ENCODE measurements at places on chromosomes 2 and 18.

- DNase-seq: no peak
Observed at GRCh38 chr2:144230448-144231085, 289.4 kb downstream of the ZEB2 start.

DNA sequence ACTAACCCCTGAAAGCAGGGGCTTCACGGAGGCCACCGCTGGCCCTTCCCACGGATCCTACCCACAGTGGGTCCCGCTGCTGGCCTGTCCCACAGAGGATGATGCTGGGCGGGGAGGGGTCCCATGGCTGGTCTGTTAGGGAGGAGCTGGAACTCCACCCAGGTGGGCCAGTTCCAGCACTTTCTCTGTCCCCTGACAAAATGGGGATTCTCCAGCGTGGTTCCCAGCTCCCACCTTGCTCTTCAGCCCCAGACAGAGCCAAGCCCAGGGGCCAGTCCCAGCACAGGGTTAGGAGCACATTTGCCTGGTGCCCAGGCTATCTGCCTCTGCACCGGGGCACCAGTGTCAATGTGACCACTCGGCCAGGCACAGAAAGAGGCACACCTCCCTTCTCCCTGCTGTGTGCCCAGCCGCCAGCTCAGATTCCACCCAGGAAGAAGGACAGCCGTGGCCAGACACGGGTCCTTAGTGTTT is 50.0 kb downstream of the ANKMY1 start:
- DNase-seq: no peak

- no peak for DNase-seq
Observed at GRCh38 chr2:41364842-41365241, 683.0 kb upstream of the PKDCC start.

- DNase-seq: no peak
Observed at GRCh38 chr2:101998896-101999789, 7.4 kb downstream of the IL1R2 start.

GRCh38 chr2:43034242-43034619 is 192.2 kb downstream of the ZFP36L2 start:
- DNase-seq: no peak

GRCh38 chr2:18719978-18720775 is 130.8 kb upstream of the NT5C1B start:
- no peak for DNase-seq

GRCh38 chr2:176325732-176326131 is 56.5 kb downstream of the MTX2 start:
- DNase-seq: no peak

DNA sequence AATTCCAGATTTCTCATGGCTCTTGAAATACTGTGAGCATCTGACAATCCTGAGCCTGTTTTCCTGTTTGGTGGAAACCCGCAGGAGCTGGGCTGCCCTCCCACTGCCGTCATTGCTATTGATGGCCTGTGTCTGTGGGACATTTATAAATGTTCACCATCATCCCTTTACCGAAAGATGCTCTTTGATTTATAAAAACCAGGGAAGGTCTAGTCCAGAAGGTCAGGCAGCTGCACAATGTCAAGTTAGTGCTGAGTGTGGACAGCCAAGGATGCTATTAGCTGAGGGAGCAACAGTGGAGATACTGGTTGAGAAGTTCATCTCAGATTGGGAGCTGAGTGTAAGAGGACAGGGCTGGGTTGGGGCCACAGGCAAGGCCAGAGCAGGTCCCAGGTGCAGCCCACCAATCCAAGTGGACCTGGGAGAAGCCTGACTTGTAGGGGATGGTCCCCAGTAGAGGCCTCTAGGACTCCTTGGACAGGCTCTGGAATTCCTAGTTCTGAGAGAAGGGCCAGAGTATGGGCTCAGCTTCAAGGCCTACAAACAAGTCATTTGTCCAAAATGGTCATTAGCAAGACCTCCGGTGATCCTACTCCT is 55.1 kb downstream of the COPS8 start:
- DNase-seq: no peak

- DNase-seq: no peak
Observed at GRCh38 chr2:145220496-145220895, 700.6 kb upstream of the ZEB2 start.

DNA sequence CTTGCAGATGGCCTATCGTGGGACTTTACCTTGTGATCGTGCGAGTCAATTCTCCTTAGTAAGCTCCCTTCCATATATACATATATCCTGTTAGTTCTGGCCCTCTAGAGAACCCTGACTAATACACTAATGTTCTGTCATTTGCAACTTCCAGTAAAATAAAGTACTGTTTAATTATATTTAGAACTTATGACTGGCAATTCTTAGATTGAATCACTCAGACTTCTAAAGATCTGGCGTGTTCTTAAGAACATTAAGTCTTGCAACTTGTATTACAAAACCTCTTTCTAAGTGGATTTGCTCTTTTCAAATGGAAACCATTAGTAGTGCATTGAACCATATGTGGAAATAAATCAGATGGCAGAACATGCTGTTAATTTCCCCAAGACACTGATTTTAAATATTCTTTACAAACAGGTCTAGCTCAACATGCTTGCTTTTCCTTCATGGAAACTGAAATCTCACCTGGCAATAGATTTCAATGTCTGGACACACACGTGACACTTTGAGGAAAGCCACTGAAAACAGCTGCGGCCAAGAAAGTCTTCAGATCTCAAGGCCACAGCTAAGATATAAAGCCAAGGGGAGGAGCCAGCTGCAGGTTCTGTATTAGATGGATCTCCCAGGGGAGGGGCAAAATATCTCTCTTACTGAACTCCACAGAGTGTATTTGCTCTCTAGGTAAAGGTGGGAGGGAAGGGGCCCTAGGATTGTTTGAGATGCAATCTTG is 50.6 kb downstream of the PMAIP1 start:
- no peak for DNase-seq

GRCh38 chr2:54954705-54955357 is 95.4 kb downstream of the RTN4 start:
- DNase-seq: no peak

DNA sequence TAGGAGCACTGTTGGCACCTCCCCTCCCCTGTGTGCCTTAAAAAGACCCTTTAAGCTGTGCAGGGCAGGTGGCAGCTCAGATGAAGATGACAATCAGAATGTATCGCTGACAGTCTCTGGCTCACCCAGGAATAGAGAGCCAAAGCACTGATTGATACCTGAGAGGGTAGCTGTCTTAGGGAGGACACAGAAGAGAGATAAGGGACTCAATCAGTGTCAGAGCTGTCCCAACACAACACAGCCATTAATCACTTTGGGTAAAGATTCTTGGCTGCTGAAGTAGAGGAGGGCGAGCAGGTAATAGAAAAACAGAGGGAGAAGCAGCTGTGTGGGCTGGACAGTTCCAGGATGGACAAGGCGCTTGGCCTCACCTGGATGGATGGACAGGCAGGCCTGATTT is 124.9 kb downstream of the NRP2 start:
- DNase-seq: no peak

GRCh38 chr2:39696838-39697237 is 31.1 kb downstream of the TMEM178A start:
- DNase-seq: no peak

GRCh38 chr2:210179351-210179990 is 8.3 kb upstream of the KANSL1L start:
- DNase-seq: no peak

GRCh38 chr2:70608373-70608772 is 54.7 kb upstream of the TGFA start:
- DNase-seq: no peak

- no peak for DNase-seq
Observed at GRCh38 chr2:203532957-203533658, 2.0 kb downstream of the RAPH1 start.

DNA sequence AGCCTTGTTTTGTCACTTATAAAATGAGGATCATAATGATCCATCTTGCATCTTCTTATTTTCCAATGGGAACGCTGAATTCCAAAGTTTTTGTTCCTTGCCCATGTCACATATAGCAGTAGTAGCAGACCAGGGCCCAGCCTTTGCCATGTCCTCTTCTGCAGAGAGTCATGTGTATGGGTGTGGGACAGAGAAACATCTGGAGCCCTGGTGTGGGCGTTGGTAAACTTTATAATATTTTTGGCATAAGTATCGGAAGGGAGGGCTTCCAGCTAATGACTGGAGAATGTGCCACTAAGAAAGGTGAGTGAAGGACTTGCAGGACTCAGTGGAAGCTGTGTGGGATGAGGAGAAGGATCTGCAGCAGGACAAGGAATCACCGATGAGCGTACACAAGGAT is 157.2 kb downstream of the NCKAP5 start:
- no peak for DNase-seq

GRCh38 chr2:111522231-111522768 is 361.7 kb downstream of the ANAPC1 start:
- no peak for DNase-seq

DNA sequence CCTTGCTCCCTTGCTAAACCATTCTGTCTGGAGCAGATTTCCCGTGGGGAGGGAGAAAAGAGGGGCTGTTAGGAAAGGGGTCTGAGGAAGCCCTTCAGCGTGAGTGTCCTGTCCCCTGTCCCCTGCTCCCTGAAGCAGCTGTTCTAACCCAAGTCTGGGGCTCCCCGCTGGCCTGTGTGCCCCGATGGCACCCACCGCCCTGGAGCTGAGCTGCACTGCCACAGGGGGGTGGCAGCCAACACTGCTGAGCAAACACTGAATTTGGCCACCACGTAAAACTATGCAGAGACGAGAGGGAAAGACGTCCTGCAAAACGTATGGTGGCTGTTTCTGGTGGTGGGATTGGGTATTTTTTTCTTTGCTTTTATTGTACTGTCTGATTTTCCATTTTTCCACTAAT is 17.9 kb downstream of the KCNG2 start:
- no peak for DNase-seq

DNA sequence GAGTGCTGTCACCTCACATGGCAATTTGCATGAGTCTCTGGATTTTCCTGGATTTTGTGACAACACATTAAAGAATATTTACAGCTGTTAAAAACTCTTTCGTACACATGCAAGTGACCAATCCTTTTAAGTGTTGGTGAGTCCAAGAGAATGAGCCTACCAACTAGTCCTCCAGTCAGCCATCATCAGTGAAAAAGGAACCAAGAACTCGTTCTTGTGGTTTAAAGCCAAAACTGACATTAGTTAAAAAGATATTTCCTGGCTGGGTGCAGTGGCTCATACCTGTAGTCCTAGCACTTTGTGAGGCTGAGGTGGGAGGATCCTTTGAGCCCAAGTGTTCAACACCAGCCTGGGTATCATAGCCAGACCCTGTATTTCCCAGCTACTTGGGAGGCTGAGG is 215.4 kb upstream of the ITGA4 start:
- DNase-seq: no peak

GRCh38 chr2:137590102-137590501 is 374.2 kb upstream of the HNMT start:
- DNase-seq: no peak

DNA sequence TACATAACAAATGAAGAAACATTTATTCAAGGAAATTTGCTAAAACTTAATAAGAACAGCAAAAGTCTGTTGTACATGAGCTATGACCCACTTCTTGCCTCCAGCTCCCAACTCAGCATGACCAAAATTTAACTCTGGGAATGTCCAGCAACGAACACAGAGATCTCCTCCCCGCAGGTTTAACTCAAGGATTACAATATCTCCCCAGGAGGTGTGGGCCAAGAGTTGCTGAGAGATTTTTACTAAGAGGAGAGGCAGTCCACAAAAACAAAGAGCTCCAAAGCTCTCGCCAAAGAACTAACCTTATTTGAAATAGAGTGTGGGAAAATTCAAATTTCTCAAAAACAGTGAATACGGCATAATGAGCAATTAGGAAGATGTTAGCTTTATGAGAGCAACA is 318.5 kb downstream of the GRB14 start:
- no peak for DNase-seq

DNA sequence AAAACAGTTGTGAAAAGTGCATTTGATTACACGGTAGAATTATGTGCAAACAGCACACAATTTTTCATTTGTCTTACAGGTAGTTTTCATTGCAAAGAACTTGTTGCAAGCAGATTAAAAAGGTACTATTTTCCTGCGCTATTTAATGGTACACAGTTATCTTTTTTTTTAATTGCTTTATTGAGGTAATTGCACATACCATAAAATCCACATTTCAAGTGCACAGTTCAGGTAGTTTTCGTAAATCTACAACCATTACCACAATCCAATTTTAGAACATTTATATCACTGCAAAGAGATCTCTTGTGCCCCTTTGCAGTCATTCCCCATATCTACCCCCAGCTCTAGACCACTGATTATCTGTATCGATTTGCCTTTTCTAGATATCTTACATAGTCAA is 2.6 kb upstream of the GALNT1 start:
- DNase-seq: no peak
